ENCODE measurements at places on chromosomes 2 and 18. TPM values are rescaled to one million over a fixed set of nuclear protein-coding genes. Genes with fewer than 3 reads are reported as not detected.

The STEAP3 gene
- total RNA-seq, result 3.7 TPM

The CEBPZ gene
- total RNA-seq, result 70.8 TPM

The BOK gene
- 4.6 TPM for total RNA-seq

The COQ10B gene
- 54.6 TPM for total RNA-seq

The IL1A gene
- total RNA-seq, result not detected

The SPATA3 gene
- total RNA-seq, result not detected

The USP34 gene
- total RNA-seq, result 53.7 TPM

The DAW1 gene
- total RNA-seq, result under 0.01 TPM

The GALNT3 gene
- total RNA-seq, result 53.0 TPM

The GPR39 gene
- not detected for total RNA-seq

The GKN2 gene
- not detected for total RNA-seq

The ACMSD gene
- total RNA-seq, result not detected

The PARD6G gene
- 19.6 TPM for total RNA-seq

The CNDP1 gene
- not detected for total RNA-seq

The SDC1 gene
- total RNA-seq, result 11.7 TPM

The DSG2 gene
- 11.0 TPM for total RNA-seq

The IL36G gene
- total RNA-seq, result not detected

The MC4R gene
- total RNA-seq, result 0.36 TPM

The GAREM2 gene
- 1.00 TPM for total RNA-seq

The AGXT gene
- not detected for total RNA-seq

The EMILIN2 gene
- 22.5 TPM for total RNA-seq

The RFTN2 gene
- total RNA-seq, result 14.5 TPM

The RIOK3 gene
- 46.9 TPM for total RNA-seq

The DNAJC5G gene
- total RNA-seq, result not detected

The LONRF2 gene
- total RNA-seq, result under 0.01 TPM

The NAT8 gene
- not detected for total RNA-seq

The LPIN2 gene
- total RNA-seq, result 12.4 TPM

The GALNT13 gene
- total RNA-seq, result not detected

The BUB1 gene
- 141 TPM for total RNA-seq

The ELP2 gene
- 116 TPM for total RNA-seq

The HTRA2 gene
- total RNA-seq, result 46.4 TPM

The VSNL1 gene
- 0.34 TPM for total RNA-seq

The YES1 gene
- total RNA-seq, result 46.1 TPM

The CD207 gene
- total RNA-seq, result not detected

The RGPD3 gene
- 0.36 TPM for total RNA-seq

The MEIS1 gene
- total RNA-seq, result 19.1 TPM

The FAP gene
- total RNA-seq, result 10.3 TPM

The SEMA4C gene
- 153 TPM for total RNA-seq

The PPP1R1C gene
- total RNA-seq, result 0.31 TPM

The RAB27B gene
- total RNA-seq, result 0.67 TPM
